MV-4-11 (cell line): ENCODE measurements at places on chromosomes 12 and 14.
A peak's percentile ranks its signal among the peaks of the same experiment; 100 is the strongest.

- no peak for DNase-seq
Measured at GRCh38 chr14:96564389-96564788, 62.2 kb downstream of the PAPOLA start.

DNA sequence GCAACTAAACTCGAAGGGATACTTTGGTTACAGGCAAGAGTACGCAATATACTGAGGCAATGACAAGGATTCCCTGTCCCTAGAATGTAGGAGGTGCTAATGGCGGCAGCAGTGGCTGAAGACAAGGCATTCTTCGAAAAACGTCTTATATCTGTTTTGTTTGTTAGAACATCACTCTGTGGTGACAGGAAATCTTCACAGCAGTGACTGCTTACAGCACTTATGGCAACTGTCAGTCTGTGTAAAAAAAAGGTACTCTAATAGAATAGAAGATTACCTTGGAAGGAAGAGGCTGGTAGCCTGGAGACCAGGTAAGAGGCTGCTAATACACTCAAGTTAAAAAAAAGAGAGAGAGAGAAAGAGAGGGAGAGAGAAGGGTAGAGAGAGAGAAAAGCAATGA is 131.7 kb downstream of the ST8SIA1 start:
- no peak for DNase-seq

- DNase-seq, result no peak
Measured at GRCh38 chr14:40447017-40447416, 1014.8 kb upstream of the FBXO33 start.

- peak; percentile 62 for DNase-seq
Measured at GRCh38 chr14:59688224-59689170, 111.9 kb upstream of the CCDC175 start.

- no peak for DNase-seq
Measured at GRCh38 chr14:95431199-95432143, 85.0 kb downstream of the SYNE3 start.

DNA sequence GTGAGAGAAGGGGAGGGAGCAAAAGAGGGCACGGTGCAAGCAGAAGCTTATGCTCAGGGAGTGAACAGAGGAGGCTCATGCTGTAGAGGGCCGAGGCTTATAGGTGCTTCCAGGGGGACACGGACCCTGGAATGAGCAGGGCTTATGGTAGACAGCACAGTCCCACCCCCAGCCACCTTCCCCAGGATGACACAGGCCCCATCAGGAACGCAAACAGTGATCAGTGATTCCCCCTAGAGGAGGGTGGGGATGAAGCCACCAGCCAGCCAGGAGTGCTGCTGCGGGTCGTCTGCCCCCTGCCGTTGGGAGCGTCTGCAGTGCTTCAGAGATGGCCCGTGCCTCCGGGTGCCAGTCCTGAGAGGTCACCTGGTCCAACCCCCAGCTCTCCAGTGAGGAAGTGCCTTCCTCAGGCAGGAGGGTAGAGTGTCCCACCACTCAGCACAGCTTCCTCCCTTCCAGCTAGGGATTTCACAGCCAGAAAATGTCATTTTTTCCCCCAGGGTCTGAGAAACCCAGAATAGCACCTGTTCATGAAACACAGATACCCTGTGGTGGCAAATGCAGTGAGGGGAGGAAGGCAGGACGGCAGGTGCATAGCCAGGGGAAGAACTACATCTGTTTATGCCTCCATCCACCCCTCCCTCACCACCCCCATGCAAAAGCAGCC is 60.7 kb downstream of the SLC6A12 start:
- peak; percentile 74 for DNase-seq

DNA sequence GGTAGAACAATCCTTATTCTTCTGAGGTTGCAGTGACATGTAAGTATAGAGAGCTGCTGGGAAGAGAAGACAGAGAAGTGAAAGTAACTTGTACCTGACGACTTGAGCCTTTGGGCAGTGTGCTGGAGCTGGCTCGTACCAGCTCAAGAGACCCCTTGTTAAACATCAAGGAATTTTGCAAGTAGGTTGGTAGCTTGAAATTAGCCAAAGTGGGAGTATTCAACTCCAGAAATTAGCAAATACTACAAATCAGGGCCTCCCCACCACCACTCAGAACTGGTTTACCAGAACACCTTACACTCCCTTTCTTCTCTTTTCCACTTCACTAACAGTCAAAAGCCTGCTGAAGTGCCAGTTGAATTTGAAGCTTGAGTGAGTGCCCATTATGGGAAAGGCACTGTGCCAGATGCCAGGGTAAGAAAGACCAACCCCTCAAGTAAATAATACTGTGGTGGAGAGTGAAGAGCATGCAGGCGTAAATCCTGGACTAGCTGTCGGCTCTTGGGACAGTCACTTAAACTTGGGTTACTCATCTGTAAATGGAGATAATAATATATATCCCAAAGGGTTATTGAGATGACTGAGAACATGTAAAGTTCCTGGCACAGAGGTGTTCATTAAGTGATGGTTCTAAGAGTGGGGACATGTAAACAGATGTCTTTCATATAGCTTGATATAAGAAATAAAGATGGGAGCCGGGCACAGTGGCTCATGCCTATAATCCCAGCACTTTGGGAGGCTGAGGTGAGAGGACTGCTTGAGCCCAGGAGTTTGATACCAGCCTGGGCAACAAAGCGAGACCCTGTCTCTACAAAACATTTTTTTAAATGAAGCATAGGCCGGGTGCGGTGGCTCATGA is 27.0 kb upstream of the EID3 start:
- DNase-seq, result peak; percentile 19

- peak; percentile 92 for DNase-seq
Measured at GRCh38 chr12:128820723-128821432, 2.9 kb downstream of the SLC15A4 start.

DNA sequence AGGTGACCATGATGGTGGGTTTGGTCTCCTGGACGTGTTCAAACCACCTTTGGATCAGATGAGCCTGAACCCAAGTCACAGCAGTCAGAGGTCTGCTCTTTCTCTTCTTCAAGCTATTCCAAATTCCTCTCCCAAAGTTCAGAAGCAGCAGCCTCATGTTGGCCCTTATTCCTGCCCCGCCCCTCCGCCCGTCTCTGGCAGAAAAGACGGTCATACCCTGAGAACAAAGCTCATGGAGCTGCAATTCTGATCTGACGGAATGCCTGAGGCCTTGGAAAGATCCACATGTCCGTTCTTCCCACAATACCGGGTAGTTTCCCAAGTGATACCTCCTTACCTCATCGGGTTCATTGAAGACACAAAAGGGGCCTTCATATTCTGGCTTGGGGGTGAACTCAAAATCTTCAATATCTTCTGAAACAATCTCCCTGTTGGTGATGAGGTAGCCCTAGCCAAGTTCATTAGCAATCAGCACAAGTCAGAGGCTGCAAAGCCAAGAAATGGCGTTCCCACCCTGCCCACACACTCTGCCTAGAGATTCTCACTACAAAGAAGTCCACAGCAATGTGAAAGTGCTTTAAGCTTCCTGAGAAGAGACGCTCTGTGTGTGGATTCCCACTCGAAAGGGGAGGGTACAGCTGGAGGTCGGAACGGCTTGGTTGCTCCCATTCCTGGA is 11.2 kb downstream of the POLE start:
- no peak for DNase-seq

GRCh38 chr12:117680312-117680711 is 288.5 kb downstream of the KSR2 start:
- no peak for DNase-seq

DNA sequence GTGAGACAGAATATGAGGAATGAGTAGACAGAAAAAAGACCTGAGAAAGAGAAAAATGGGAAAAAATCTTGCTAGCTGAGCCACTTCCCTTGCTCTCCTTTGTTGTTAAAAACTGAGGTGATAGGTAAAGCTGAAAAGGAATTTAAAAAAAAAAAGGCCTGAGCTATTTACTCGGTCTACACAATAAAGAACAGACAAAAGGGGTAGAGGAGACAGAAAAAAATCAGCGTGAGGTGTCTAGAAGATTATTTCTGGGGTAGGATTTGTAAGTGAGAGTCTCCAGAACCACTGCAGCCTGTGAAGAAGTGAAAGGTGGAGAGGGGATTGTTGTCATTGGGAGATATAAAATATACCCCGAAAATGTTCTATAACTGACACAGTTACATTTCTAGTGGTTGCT is 98.8 kb downstream of the EXOC5 start:
- DNase-seq, result no peak

GRCh38 chr14:21263284-21264024 is 5.8 kb downstream of the HNRNPC start:
- DNase-seq, result peak; percentile 89

DNA sequence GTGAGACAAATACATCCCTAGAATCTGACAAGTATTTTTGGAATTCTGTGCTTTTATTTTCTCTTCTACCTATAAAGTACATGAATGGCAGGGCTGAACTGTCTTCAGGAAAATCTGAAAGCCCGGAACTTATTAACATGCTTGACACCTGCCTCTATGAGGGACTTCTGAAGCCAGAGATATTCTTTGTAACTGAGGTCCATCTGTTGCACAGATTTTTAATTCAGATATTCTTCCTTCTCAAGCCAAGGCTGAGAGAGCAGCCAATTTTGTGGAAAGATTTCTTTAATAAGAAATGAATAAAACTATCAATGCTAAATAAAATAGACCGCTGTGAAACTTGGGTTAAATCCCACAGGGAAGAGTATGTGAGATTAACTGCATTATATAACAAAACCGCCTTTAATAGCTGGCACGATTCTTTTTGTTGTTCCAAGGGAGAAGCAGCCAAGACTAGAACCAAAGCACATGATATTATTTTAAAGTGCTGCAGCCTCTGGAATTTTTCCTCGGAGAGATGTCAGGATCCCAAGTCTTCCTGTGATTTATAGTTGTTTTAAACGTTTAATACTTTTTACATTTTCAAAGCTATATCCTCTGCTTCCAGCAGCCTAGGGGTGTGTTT is 148.9 kb downstream of the CRADD start:
- DNase-seq, result no peak

- no peak for DNase-seq
Measured at GRCh38 chr12:508795-509194, 49.1 kb downstream of the B4GALNT3 start.

GRCh38 chr14:69483765-69484443 is 624 bp upstream of the PLEKHD1 start:
- no peak for DNase-seq

GRCh38 chr14:31362746-31363145 is 57.6 kb downstream of the HEATR5A start:
- DNase-seq, result no peak

DNA sequence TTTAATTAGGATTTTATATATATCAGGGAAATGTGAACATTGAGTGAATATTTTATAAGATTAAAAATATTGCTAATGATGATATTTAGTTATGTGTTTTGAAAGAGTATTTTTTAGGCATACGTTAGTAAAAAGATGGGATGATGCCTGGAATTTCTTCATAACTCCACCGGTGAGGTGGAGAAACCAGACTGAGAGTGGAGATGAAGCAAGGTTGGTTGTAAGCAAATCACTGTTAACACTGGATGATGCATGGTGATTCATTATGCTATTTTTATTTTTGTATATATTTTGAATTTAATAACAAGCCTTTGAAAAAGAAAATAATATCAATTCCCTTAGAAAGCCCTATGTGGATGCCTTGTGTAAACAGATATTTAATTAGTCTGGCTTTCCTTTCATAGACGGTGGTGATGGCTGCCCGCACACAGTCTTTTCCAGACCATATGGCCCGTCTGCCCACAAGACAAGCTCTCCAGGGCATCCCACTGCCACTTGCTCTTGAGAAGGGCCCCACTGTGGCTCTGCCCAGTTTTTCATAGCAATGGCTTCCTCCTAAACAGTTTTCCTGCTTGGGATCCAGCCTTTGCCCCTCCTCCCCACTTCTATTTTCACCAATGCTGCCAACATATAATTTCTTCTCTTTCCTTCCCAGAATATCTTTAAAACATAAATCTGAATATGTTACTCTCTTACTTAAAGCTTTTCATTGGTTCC is 95.4 kb downstream of the HELB start:
- no peak for DNase-seq

- DNase-seq, result peak; percentile 97
Measured at GRCh38 chr14:98957211-98958047, 314.6 kb downstream of the BCL11B start.

DNA sequence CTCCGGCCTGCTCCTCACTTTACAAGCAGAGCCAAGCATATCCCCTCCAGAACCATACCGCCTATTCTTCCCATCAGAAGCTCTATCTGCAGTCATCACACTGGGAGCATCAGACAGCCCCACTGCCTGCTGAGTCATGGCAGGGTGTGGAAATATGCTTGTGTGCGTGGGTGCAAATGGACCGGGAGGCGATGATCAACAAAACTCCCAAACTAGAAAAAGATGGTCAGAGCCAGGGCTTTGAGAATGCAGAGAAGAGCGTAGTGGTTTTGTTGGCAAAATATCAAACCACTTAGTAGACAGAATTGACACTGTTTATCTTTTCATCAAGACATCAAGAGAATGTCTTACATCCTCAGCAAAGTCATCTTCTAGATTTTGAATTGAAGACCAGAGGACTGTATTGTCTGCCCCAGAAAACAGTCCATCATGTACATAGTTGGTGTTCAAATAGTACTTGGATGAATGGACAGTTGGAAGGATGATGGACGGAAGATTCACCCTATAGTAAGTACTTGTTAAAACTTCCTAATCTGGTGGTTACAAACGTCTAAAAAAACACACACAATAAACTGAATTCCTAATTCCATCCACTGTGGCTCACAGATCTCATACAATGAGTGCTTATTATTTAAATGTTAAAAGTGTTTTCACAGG is 54.9 kb downstream of the VWF start:
- DNase-seq, result peak; percentile 30

DNA sequence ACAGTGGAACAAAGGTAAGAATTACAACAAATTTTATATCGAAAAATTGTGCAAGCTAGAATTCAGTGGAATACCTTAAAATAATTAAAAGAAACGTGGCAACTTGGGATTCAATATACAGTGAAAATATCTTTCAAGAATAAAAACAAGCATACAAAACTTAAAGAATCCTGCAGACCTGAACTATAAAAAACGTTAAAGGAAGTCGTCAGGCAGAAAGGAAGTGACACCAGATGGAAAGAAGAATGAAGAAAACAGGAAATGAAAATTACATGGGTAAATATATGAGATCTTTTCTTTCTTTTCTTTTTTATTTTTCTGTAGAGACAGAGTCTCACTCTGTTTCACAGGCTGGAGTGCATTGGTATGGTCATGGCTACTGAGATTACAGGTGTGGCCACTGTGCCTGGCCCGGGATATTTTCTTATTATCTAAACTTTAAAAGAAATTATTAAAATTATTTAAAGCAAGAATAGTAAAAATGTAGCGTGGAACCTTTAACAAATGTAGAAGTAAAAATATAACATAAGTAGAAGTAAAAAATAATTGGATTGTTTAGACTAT is 4.7 kb downstream of the MGP start:
- DNase-seq, result peak; percentile 61

DNA sequence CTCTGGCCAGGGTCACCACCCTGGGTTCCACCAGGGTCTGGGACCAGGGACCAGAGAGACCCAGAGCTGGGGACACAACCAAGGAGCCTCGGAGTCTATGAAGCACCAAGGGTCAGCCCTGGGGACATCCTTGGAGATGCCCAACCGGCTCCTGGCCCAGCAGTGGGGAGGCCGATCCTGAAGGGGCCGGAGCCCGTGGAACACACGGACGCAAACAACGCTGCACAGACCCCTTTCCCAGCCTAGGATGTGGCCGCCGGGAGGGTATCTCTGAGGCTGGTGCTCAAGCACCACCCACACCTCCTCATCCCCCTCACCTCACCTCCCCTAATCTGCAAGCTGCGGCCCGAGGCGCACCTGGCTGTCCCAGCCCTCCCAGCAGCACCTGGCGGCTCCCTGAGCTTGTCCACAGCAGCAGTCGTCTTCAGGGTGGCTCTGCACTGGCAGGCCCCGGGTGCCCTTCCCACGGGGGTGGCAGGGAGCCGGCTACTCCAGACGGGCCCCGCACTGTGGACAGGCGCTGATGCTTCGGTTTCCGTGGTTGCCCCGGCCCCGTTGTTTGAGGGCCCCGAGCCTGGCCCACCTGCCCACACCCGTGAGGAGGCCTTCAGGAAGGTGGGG is 146.8 kb upstream of the C14orf180 start:
- no peak for DNase-seq
